NCI-H1417 treated with DMSO at 0.1 percent for 48 hours (cell line): ENCODE measurements at places on chromosomes 13 and 19.
A peak's percentile ranks its signal among the peaks of the same experiment; 100 is the strongest.

- DNase-seq, result no peak
Observed at GRCh38 chr19:10010247-10010691, at the start of gene COL5A3. TSS of gene COL5A3 (minus strand) at chr19:10010504. CDS start at chr19:10010385, 119 bp downstream.

- DNase-seq, result no peak
Observed at GRCh38 chr19:55605637-55606470, at the start of gene ZNF865. TSS of gene ZNF865 (plus strand) at chr19:55605647. CDS start at chr19:55613619, 7,972 bp downstream.

DNA sequence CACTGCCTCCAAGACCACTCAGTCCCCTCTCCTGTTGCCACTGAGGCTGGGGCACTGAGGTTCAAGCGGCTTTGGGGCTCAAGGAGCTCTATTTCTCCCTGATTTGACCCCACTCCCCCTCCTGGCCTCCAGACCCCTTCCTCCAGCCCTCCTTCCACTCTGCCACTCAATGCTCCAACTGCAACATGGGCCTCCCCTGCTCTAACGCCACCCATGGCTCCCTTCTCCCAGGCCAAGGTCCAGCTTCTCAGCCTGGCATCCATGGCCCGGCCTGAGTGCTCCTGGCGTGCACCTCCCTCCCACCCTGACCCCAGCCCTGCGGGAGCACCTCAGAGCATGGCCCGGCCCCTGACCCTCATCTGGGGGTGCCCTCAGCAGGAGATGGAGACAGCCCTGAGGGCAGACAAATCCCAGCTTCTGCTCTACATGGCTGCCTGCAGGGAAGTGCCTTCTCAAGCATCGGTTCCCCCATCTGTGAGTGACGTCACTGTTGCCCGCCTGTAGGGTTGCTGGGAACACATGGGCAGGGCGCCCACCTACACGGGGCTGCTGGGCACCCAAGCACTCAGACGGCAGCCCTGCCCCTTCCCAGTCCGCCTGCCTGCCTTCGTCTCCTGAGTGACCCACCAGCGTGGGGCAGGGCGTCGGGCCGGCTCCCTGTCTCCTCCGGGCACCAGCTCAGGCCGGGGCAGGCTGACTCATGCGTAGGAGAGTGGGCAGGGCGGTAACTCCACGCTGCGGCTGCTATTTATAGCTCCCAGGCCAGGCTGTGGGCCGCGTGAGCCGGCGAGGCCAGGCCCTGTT, 1.6 kb upstream of the DIRAS1 start:
- DNase-seq, result no peak

DNA sequence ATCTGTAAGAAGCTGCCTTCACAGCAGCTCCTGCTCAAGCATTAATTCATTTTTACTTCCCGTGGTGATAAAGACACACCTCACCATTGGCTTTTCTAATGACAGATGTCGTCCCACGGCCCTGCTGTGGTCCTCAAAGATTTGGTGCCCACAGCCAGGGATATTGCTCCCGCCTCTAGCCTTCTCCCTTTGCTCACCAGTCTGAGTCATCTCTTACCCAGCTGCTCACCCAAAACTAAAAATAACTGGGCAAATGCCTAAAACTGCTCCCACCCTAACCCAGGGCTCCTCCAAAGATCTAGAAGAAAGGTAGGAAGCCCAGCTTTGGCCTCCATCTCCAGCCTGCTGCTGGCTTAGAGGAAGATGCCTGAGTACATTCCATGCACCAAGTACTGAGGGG, 371.1 kb upstream of the ZNF507 start:
- DNase-seq, result no peak

DNA sequence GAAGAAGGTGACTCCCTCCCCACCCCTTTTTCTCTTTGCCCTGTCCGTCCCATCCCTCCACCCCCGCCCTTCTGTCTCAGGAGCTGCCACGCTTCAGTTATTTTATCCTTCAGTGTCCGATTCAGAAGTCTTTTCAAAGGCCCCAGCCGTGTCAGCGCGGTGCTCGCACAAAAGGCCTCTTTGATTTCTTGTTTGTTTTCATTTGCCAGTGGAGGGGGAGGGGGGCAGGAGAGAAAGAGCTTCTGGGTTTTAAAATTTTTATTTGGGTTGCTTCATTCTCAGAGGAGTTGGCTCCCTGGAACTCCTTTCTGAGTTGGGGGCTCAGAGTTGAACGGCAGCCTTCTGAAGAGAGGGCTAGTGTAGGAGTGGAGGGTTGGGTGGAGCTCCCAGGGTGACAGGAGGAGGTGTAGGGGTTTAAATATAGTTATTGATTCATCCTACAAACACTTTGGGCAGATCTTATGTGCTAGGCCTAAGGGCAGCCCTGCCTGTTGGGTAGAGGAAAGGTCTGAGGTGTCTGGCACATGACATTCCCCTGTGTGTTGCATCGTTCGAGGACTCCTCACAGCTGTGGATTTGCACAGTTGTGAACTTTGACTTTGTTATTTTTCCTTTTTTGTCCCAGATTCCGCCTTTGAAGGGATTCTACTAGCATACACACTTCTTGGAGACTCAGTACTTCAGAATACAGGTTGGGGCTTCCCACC, 36.8 kb downstream of the NFIX start:
- no peak for DNase-seq

- no peak for DNase-seq
Observed at GRCh38 chr13:83085186-83085900, 796.9 kb downstream of the SLITRK1 start.

- no peak for DNase-seq
Observed at GRCh38 chr13:105607016-105607415, 928.4 kb downstream of the EFNB2 start.

GRCh38 chr13:109494925-109495369, 291.4 kb downstream of the IRS2 start:
- peak; percentile 72 for DNase-seq

DNA sequence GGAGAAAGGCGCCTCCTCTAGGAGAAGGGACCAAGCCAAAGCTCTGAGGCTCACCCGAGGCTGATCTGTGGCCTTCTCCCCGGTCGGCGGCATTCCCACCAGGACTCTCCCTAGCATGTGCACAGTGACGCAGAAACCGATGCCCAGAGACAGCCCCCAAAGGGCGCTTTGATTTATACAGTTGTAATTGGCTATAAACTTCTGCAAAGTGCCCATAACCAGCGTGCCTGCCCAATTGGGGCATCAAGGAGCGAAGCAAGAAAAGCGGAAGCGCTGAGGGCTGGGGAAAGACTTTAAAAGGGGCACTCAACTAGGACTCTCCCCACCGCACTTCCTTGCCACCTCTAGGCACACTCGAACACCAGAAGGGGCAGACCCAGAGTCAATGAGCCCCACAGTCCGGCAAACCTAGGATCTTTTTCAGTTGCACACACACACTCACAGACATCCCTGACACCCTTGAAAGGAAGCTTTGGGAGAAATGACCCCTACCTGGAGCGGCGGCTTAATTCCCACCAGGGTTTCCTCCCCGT, 1.8 kb downstream of the CDX2 start:
- no peak for DNase-seq

- DNase-seq, result no peak
Observed at GRCh38 chr13:102983496-102983895, 82.7 kb downstream of the SLC10A2 start.

- no peak for DNase-seq
Observed at GRCh38 chr13:32904266-32904665, 112.0 kb upstream of the KL start.

- DNase-seq, result peak; percentile 38
Observed at GRCh38 chr13:68304286-68304893, 1074.3 kb upstream of the PCDH9 start.

DNA sequence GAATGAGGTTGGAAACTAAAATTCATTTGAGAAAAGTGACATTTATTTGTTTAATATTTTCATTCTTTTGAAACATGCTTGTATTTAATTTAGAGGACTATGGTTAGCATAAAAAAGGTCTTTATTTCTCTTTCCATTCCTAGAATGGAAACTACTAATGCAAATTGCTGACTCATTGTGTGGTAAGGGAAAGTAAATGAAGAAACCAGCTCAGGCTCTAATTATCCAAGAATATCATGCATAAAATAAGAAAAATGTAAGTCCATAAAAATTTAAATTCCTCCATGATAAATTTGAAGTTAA, 777.0 kb upstream of the SLITRK1 start:
- DNase-seq, result no peak

- no peak for DNase-seq
Observed at GRCh38 chr19:13872695-13873389, 4.1 kb upstream of the NANOS3 start.

GRCh38 chr13:99809926-99810325, 161.6 kb downstream of the ZIC5 start:
- DNase-seq, result no peak

DNA sequence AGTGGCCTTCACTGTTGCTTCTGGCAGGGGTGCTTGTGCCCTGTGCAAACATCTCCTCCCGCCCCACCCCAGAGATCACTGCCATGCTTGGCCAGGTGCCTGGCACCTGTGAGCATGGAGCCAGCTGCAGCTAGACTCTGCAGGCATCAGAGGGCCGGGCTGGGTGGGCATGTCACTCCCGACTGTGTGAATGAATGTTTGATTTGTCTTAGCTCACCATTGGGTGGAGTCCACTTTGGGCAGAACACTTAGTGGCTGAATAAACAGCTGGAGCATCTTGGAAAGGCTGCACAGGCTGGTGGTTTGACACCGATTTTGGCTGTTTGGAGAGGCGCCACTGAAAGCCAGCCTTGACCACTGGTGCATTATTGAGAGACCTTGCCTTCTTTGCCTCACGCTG, 267.3 kb downstream of the DLEU7 start:
- peak; percentile 36 for DNase-seq

DNA sequence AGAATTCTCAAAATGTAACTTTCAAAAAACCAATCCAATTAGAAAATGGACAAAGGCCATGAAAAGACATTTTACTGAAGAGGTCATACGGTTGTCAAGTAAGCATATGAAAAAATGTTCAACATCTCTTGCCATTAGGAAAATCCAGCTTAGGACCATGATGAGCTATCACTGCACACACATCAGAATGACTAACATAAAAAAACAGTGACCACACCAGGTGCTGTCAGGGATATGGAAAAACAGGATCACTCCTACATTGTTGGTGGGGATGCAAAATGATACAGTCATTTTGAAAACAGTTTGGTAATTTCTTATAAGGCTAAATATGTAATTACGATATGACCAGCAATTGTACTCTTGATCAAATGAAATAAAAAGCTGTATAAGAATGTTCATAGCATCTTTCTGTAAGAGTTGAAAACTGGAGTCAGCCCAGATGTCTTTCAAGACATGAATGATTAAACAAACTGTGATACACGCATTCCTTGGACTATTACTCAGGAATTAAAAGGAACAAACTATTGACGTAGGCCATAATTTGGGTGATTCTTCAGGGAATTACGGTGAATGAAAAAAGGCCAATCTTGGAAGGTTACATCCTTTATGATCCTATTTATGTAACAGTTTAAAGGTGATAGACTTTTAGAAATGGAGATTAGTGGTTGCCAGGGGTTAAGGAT, 26.9 kb upstream of the RCBTB2 start:
- DNase-seq, result no peak

GRCh38 chr13:50033725-50034124, 18.5 kb downstream of the KCNRG start:
- no peak for DNase-seq

DNA sequence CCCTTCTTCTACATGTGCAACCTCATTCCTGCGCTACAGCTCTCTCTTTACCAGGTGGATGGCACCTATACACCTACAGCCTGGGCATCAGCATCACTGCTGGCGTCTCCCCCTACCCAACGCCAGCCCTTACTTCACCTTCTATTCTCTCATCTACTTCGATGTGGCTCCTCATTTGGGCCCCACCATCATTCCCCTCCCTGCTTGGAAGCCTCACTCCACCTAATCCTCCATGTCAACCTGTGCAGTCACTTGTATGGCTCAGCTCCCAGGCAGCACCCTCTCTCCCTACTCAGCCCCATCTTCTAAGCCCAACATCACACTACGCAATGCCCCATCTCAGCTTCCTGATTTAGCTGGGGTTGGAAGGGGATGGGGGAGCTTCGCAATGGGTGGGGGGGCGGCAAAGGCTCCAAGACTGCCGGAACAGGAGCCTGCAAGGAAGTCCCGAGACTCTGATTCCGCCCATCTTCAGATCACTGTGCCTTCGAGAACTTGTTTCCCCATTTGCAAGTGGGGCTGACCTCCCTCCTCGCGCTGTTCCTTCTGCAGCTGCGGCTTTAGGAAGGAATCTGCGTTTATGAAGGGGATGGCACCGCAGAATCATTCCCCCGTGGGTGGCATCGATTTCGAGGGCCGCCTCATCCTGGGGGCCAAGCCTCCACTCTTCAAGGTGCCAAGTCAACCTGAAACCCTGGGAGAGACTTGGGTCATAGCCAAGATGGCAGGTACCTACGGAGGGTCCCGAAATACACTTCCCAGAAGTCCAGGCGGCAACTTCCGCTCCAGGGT, 913 bp downstream of the MZF1 start:
- DNase-seq, result no peak

DNA sequence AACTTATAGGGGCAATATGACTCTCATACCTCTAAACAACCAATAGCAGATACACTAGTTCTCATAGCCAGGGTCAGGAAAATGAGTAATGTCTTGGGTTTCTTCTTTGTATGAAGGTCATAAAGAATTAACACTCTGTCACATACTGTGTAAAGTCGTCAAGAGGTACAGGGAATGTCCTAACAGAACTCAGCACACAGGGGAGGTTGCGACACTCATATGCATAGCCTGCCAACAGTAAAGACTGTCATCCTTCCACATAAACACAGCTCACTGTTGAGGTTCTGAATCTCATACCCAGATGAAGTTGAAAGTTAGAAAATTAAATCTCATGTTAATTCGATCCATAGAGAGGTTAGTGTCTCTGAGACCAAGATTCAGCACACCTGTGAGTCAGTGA, 34.2 kb upstream of the ZNF254 start:
- no peak for DNase-seq

DNA sequence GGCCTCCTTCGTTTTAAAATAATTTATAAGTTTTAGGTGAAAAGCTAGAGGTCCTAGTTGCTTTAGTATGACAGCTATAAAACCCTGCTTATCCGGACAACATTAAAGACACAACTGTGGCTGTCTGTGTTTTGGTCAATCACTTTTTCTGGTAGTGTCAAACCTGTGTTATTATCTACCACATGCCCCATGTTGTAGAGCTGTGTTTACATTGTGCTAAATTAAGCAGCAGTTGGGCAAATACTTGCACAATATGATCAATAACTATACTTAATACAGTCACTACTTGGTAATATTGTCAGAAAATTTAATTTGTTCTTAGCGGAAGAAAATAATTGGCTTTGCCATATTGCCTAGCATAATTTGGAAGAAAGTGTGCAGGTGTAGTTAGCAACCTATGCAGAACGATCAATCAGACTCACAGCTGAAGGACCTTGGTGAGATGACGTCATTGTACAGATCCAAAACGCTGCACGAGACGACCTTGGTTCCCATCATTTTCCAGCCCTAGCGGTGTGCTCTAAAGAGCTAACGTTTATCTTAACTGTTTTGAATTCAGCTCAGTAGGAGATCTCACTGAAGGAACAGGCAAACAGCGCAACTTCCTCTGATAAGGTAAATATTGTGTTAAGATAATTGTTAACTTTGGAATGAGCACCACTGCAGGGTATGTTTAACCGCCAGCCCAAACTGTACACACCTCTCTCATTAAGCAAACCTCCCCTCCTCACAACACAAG, 476.6 kb downstream of the IRS2 start:
- DNase-seq, result peak; percentile 92

GRCh38 chr13:53201454-53202225, 173.0 kb downstream of the OLFM4 start:
- no peak for DNase-seq
